ENCODE measurements at places on chromosomes 13 and 19. TPM values are rescaled to one million over a fixed set of nuclear protein-coding genes. Genes with fewer than 3 reads are reported as not detected.

STAP2 gene
- 680 TPM for total RNA-seq

PRRG2 gene
- total RNA-seq = 17.9 TPM

NKG7 gene
- total RNA-seq = 3.0 TPM

DNA sequence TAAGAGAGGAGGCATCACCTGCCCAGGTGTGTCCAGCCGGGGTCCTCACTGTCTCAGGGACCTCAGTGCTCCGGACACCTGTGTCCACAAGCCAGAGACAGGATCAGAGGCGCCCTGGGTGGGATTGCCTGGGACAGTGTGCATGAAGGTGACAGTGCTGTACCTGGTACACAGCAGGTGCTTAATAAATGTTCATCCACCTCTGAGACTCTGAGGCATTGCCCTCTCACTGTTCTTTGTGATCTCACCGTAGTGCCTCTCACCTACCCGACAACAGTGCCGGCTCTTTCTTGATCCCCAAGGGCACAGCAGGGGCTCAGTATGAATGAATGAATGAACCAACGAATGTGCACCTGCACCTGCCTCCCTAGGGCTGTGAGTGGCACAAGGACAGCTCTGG lies 9.2 kb downstream of the RDH13 start:
- DNase-seq = no peak

DNA sequence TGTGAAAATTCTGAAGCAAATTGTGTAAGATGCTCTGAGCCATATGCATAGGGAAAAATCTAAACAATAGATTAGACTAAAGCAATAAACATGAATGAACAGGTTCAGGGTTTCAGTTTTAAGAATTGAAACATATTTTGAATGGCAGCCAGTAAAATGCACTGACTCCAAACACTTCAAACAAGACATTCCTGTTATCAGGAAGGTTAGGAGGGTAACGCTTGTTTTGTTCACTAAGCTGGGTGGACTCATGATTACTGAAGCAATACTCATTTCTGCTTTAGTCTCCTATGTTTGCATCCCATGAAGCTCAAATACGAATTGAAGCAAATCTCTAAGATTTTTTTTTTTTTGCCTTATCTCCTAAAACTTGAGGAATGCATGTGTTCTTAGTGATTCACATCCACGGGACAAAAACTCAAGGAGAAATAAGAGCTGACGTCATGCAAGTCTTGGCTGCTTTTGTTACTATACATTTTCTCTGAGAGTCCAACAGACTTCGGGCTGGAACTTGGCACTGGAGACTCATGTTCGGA lies 29.1 kb upstream of the IGFL4 start:
- DNase-seq = no peak

GRCh38 chr13:42984691-42985090 lies 7.3 kb downstream of the EPSTI1 start:
- DNase-seq = no peak

DNA sequence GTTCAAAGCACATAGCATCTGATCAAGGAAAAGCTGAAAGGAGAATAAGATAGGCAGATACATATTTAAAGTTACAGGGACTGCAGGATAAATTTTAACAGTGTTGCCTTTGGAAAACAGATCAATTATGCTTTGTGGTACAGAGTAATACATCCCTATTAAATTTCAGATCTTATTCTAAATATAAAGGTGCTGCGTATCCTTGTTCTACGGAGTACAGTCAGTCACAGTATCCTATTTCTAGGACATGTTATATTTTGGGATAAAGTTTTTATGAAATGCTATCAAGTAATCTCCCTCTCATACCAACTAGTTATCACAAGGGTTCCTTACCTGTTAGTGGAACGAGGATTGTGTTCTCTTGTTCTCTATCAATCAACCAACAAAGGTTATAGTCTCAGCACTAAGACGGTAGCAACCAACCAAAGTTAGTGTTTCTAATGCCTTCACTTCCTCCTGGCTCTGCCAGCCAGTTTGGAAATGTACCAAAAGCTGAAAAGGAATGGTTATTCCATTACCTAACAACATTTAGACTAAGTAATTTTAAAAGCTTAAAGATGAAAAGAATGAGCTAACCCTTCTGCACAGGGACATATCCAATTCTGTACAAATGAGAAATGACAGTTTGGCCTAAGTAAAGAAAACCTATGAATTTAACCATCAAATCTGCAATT lies 35.2 kb downstream of the TSC22D1 start:
- DNase-seq = no peak

GRCh38 chr19:44156475-44156874 lies 8.4 kb upstream of the ZNF226 start:
- no peak for DNase-seq

- no peak for DNase-seq
Observed at GRCh38 chr13:75153834-75154233, 328.1 kb downstream of the TBC1D4 start.

GRCh38 chr13:43936647-43937046 lies 56.9 kb downstream of the LACC1 start:
- no peak for DNase-seq

GRCh38 chr19:1063909-1064660 lies 2.9 kb upstream of the ARHGAP45 start:
- DNase-seq = peak; percentile 38

DNA sequence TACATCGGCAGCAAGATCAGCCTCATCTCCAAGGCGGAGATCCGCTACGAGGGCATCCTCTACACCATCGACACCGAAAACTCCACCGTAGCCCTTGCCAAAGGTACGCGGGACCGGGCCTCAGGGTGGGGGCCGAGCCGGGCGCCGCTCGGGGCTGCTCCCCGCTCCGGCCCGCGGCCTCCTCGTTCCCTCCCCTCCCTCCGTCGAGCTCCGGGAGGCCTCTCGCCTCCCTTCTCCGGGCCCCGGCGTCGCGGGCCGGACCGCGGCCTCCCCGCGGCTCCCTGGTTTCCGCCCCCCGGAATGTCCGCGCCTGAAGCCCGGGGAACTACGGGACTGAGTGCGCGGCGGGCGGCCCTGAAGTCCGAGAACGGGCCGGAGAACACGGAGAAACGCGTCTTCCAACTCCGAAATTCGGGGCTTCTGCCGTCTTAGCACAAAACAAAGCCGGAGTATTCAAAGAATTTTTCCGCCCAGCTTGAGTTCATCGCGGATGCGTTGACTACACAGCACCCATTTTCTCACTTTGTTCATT lies 423 bp downstream of the LSM14A start:
- peak; percentile 23 for DNase-seq

GRCh38 chr19:29492769-29493168 lies 33.0 kb upstream of the VSTM2B start:
- DNase-seq = no peak

DNA sequence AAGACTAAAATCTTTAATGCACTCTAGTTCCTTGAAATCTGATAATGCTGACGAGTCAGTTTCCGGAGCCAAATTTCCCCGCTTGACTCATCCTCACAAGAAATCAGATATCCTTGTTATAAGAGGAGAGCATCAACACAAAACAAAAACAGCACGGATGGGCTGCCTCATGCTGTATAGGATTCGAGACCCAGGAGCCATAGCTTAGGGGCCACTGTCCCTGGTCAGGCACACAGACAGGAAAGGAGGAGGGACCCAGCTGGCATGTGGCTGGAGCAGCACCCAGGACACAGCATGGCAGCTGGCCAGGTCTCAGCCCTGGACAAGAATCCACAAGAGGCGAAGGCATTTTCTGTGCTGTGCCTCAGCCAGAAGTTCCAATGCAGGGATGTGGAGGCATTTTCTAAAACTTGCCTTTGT lies 110.2 kb upstream of the SPATA13 start:
- no peak for DNase-seq

DNA sequence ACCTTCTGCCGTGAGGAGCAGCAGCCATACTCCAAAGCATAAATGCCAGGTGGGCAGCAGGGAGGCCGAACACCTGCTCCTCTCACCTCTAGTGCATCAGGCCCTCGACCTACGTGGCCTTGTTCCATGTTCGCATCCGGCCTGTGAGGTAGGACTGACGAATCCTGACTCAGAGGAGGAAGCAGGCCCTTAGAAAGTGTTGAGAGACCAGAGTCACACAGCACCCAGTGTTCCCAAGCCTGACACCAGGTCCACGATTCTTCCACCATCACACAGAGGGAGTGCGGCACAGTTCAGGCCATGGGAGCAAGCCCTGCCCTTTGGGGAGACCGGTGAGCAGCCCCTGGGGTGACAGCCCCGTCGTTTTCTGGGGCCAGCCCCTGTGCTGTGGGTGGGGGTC lies 14.7 kb downstream of the ATP12A start:
- DNase-seq = no peak

- DNase-seq = no peak
Observed at GRCh38 chr13:33206425-33206824, 79.1 kb downstream of the STARD13 start.

GRCh38 chr13:102484329-102484728 lies 82.5 kb upstream of the FGF14 start:
- no peak for DNase-seq

All from transverse colon (tissue), 4 donors.